Fibroblast of skin of left biceps (primary cell): ENCODE measurements at places on chromosomes 1 and 21.

GRCh38 chr1:244918421-244919319 lies 54.3 kb upstream of the HNRNPU start:
- no peak for DNase-seq

DNA sequence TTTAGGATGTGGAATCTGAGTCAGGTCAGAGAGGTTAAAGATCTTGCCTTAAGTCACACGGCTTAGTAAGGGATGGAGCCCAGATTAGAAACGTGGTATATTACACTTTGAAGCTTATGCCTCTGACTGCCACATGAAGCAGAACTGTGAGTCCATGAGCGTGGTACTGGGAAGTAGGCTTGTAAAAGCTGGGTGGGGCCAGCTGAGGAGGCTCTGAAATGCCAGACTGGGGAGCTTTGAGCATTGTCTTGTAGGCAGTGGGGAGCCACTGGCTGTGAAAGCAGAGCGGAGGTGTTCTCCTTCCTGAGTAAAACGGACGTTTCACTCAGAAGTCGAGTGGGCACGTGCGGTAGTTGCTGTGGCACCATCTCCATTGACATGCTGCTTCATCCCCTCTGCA lies 72.6 kb upstream of the USP24 start:
- no peak for DNase-seq

DNA sequence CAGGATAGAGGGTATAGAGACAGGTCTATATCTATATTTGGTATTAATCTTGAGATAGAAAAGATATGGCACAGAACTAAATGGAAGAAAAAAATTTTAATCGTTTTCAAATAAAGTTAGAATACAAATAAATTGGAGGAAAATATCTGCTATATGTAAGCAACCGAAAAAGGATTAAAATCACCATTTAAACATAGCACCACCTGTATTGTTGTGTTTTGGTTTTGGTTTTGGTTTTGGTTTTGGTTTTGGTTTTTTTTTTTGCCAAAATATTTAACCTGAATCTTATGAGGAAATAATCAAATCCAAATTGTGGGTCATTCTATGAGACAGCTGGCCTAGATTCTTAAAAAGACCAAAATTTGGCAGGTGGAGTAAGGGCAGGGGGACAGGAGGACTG lies 28.5 kb upstream of the ANGPTL1 start:
- no peak for DNase-seq

- DNase-seq: no peak
These were observed 29.6 kb upstream of the CADM3 start for GRCh38 chr1:159141584-159142390.

DNA sequence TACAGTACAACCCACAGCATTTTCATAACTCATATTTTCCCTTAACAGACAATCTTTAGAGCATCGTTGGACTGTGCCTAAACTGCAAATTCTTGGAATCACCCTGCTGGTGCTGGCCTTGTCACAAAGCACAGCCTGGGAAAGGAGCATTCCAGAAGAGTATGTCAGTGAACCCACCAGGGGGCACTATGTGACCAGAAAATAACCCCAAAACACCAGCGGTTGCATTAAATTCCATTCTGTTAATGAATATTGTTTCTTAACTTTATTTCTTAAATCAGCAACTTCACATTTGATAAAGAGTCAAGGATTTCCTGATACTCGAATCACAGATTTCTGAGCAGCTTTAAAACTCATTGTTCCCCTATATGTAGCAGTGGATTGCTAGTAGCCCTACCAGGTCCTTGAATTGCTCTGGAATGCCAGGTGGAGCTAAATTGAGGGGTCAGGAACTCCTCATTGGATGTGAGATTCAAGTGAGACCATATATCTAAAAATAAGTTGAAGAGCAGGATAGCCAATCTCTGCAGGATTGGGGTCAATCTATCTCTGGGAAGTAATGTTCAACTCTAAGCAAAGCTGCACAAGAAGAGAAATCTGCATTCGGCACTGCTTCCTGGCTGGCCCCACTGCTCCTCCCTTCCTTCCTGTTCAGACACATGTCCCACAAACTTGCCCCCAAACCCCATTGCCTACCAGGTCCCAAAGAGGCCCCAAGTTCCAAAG lies 12.7 kb upstream of the RAB4A start:
- no peak for DNase-seq

DNA sequence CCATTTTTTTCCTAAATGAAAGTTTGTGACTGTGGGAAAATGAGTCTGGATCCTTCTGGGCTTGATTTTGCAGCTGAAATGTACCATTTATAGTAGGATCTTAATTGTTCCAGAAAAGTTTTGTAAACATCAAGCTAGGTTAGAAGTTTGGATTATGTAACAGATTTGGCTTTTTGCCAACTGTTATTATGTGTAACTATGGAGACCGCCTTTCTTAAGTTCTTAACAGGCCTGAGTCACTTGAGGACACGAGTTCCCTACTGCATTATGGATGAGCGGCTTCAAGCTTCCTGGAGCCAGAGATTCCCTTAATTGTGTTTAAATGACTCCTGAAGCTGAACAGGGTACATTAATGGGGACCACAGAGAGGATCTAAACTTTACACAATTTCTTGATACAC lies 22.2 kb downstream of the SLC25A33 start:
- DNase-seq: peak; percentile 53

DNA sequence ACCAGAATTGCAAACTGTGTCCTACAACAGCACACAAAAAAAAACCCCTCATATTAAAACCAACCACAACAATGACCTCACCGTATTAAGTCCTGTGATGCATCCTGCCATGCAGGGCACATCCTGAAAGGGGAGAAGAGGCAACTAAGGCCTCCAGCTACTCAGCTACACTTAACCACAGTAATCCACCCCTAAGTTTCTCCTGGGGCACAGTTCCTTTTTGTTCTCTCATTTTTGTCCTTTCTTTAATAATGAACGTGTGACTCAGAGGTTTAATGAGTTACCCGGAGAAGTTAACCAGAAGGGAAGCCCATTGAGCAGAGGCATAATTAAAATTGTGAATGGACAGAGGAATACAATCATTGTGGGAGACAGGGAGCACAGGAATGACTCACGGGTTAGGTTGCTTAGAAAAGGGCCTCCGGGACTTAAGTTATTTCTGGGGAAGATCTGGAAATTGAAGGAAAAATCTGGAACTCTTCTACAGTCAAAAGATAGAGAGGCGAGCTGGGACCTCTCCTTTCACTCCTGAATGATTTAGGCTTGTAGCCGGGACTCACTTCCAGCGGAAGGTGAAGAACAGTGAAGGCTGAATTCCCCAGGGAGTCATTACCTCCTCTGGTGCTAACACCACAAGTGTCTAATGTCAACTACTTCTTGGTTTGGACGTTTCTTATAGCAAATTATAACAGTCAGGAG lies 36.9 kb upstream of the HIVEP3 start:
- DNase-seq: peak; percentile 71

- DNase-seq: no peak
These were observed 64.7 kb downstream of the RGL1 start for GRCh38 chr1:183869664-183870063.

DNA sequence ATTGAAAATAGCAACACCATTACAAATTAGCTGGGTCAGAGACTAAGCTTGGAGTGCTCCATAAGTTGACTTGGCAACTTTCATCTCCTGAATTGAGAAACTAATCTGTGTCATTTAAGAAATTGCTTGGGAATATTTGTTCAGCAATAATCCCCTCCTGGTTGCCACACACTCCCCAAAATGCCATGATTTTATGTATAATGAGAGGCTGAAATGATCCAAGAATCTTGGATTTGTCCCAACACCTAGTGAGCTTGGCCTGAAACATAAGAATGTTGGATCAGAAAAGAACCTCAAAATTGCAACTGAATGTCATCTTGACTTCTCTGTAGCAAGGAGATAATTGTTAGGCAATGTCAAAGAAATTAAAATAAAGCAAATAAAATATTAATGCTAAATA lies 805.9 kb upstream of the ADAMTS5 start:
- DNase-seq: peak; percentile 38

DNA sequence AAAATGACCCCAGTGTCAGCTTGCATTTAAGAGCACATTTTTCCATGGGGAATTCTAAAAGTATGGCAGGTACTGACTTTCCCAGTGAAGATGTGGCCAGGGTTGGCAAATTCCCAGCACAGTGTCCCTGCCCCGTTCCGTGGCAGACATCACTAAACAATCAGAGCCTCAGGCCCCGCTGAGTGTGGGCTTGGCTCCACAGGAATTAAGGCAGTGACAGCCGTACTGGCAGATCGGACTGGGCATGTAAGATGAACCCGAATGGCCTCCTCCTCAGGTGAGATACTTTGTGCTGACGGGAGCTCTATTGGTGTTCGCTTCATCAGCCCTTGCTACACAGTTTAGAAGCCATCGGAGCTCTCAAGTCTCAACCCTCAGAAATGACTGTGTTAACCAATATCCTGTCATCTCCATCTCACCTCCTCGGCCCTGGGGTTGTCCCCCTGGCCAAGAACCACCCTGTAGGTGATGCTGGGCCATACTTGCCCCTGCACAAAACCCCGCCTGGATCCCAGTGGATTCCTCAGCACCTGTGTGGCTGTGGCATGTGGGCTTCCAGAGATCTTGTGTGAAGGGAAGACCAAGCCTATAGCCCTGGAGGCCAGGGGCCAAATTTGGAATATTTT lies 29.0 kb upstream of the ABCG1 start:
- DNase-seq: no peak

GRCh38 chr1:221715321-221716169 lies 26.3 kb downstream of the DUSP10 start:
- DNase-seq: no peak

DNA sequence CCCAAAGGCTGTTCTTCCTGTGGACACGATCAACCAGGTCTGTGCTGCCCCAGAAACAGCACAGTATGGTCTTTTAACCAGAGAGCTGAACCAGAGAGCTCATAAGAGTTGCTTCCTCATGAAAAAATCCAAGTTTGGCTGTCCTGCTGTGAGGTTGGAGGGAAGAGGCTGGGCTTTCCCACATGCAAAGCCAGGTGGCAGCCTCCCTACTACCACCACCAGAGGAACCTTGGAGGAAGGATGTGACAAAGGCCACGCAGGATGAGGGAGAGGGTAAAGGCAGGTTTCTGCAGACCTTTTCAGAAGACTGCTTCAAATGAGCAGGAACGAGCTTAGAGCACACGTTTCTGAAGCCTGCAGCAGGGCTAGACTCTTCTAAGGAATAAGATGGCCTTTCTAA lies 27.1 kb downstream of the FAM78B start:
- no peak for DNase-seq

GRCh38 chr1:233025157-233025556 lies 74.7 kb downstream of the NTPCR start:
- no peak for DNase-seq

DNA sequence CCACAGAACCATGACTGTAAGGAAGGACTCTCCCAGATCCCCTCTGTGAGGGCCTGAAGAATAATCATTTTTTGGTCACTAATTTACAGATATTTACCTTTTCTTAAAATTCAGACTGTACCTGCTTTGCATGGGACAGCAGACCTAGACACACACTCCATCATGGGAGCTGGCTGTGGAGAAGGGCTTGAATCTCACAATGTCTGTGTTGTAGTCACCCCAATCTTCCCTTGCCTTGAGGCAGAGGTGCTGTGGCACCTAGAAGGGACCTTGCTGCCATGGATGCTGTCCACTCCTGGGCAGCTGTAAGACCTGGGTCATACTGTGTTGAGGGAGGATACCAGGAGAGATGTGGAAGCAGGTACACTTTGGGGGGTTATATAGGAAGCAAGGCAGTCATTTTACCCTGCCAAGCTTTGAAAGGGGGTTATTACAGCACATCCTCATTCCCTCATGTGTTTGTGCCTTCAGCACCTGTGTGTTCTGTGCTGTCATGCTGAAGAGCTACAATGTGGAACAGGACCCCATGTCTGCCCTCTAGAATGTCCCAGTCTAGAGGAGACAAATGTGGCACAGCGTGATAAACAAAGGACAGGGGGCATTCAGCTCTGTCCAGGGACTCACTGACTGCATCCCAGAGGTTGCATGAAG lies 27.1 kb downstream of the TRAF5 start:
- DNase-seq: no peak

DNA sequence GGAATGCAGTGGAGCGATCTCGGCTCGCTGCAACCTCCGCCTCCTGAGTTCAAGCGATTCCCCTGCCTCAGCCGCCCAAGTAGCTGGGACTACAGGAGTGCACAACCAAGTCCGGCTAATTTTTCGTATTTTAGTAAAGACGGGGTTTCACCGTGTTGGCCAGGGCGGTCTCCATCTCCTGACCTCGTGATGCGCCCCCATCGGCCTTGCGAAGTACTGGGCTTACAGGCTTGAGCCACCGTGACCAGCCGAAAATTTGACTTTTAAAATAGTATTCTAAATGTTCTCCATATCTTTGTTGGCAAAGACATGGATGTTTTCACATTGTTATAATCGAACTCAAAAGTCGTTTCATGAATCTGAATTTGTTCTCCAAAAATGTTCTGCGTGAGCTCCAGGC lies 36.7 kb upstream of the SMYD2 start:
- DNase-seq: no peak

GRCh38 chr1:206863266-206863665 lies 2.2 kb upstream of the IL20 start:
- DNase-seq: no peak

DNA sequence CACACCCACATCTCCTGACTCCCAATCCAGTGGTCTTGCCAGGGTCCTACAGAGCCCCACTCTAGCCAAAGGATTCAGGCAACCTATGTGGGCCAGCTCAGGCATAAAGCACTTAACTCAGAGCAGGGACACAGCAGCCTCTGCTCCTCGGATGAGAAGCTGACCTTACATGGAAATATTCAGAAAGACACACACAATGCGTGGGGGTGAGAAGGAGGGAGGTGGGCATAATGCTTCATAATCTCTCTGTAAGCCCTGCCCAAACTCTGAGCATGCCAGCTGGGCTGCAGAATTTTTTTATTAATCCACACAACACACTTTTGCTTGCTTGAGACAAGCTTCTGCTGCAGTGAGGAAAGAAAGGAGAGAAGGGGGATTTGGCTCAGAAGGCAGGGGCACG lies 21.6 kb downstream of the KCND3 start:
- no peak for DNase-seq
